Mesenteric fat pad (tissue), 1 donor: ENCODE measurements at places on chromosomes 1 and 21. TPM values are rescaled to one million over a fixed set of nuclear protein-coding genes. Genes with fewer than 3 reads are reported as not detected.
A peak's percentile ranks its signal among the peaks of the same experiment; 100 is the strongest.

The OR2T8 gene
- not detected for total RNA-seq

The NR1I3 gene
- total RNA-seq = not detected

The CTSS gene
- total RNA-seq = 173 TPM

The PPCS gene
- 49.4 TPM for total RNA-seq

DNA sequence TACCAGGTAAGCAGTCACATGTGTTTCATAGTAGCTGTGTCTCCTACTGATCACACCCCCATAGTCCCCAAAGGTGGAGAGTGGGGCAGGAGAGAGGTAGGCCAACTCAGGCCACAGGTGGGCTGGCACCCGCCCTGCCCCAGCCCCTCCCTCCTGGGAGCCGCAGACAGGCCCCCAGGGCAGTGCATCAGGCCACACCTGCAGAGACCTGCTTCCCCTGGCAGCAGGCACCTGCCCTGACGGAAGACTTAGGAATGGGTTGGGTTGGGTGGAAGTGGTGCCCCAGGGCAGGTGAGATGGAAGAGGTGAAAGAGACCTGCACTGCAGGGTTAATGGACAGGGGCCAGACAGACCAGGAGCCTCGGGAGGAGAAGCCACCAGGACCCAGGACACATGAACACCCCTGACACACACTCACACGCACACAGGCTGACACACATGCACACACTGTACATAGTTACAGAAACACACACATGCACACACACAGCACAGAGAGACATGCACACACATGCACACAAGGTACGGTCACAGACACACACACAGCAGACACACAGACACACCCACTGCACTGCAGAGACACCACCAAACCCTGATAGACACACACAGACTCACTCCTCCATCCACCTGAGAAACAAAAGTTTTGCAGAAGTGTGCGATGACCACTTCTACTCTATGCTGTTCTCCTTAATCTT lies 1.7 kb upstream of the COL18A1 start:
- DNase-seq = no peak

DNA sequence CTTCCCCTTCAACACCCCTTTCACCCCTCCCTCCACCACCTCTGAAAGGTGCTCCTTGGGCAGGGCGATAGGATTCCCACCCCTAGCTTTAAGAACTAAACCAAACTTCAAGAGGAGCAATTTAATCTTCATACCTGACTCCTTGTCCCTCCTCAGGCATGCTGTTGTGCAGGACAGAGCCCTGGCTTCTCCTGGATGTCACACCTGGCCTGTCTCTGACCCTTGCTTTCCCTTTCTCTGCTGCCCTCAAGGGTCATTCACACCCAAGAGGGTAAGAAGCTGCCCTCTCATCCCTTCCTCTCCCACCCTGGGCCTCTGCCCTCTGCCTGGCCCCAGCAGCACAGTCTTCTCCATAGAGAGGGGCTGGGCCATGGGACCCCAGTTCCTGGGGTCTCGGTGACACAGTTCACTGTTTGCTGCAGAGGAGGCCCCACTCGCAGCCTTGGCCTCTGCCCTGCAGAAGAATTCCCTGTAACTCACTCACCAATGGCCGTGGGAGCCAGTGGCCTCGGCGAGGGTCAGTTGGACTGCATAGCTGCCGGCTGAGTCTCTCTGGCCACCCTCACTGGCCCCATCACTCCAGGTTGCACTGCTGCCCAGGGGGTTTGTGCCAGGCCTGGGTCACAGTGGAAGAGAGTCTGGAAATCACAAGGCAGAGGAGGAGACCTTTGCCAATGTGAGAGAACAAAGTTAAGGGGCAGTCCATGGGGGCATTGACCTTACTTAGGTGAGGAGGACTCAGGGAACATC lies 28.4 kb upstream of the LHX4 start:
- no peak for DNase-seq

DNA sequence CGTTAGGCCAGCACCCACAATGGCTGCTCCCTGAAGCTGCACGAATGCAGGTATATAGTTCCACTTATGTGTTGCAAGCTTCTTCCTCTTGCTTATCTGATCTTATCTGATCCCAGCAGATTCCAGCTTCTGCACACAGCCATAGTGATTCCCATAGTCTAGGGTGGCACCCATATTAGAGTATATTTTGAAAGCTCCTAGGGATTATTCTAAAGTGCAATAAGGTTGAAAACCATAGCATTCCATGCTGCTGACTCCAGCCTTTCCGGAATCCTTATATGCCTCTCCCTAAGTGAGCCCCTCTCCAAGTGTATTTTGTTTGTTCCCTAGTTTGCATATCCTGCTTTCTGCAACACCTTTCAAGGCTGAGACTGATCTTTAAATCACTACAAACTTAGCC lies 432.0 kb downstream of the SETD4 start:
- DNase-seq = no peak

- DNase-seq = no peak
Measured at GRCh38 chr1:20787840-20788795, 1.0 kb upstream of the HP1BP3 start.

- DNase-seq = no peak
Measured at GRCh38 chr1:98099501-98099900, 178.7 kb upstream of the DPYD start.

- DNase-seq = peak; percentile 78
Measured at GRCh38 chr1:53362851-53363642, 35.2 kb upstream of the LRP8 start.
